ENCODE measurements at places on chromosomes 11 and 22.

DNA sequence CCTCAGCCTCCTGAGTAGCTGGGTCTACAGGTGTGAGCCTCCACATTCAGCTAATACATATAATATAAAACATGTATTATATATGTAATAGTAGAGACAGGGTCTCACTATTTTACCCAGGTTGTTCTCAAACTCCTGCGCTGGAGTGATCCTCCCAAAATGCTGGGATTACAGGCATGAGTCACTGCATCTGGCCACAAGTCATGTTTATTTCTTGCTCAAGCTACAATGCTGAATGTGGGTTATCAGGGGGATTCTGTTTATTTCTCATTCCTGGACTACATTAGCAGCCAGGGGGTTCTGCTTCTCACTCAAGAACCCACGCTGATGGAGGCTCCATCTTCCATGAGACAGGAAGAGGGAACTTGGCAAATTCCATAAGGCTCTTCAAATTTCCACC is 24.8 kb downstream of the FOLR3 start:
- no peak for DNase-seq

DNA sequence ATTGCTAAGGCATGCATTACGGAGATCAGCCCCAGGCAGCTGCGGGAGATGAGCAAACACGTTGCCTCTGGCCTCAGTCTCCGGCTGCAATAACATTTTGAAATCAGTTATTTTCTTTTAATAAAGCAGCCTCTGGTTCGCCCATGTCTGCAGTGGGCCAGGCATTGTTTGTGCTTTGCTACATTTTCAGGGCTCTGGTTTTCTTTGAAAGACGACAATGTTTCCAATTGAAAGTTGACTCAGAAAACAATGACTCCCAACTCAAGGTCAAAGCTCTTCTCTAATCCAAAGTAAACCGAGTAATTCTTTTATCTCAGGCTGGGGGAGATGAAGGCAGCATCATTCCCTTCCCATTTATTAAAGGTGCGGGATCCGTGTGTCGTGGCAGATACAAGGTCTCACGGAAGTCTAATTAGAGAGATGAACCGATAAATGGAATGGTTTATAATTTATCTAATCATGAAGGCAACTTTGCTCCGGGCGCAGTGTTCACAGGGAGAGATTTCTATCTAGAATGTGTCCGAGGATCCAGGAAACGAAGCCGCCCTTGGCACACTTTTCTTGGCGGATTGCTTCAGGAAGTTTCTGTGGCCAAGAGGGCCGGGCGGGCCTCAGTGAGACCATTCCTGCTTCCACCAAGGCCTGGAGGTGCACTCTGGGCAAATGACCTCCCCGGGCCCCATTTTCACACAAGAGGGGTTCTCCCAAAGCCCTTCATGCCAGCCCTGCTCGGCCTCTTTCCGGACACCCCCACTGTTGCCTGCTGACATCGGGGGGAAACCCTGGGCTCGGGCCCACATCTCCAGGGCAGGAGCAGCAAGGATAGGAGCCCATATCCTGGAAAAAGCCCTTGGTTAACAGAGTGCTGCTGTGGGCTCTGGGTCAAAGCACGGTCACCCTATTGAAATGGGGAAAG is 811.4 kb downstream of the BRD1 start:
- no peak for DNase-seq

GRCh38 chr11:67053896-67054329 is 2.7 kb upstream of the RHOD start:
- DNase-seq = peak; percentile 51

DNA sequence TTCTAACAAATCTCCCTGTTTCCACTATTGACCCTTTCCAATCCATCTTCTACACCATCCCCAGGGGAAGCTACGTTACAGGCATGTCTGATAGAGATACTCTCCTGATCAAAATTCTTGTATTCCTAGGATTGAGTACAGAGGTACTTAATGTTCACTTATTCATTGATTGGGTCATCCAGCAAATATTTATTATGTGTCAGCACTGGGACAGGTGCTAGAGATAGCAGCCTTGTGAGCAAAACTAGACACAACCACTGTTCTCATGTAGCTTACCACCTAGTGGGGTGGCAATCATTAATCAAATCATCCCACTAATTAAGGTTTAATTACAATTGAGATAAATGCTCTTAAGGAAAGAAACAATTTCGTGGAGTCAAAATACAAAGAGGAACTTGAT is 9.4 kb upstream of the RTCB start:
- DNase-seq = no peak

DNA sequence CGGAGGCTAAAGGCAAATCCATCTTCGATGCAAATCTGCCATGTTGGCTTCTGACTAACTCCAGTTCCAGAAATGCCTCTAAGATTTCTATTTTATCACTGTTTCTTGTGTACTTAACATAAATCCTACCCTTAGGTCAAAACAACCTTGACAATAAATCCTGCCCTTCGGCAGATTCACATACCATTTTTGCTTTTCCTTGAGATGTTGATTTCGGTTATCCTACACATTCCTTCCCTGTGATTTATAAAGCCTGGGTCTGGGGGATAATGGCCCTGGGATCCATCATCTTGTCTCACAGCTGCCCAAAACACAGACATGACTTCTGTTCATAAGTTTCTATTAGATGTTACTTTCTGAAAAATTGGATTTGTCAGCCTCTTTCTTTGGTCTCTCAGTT is 231.7 kb upstream of the CARD18 start:
- no peak for DNase-seq

- DNase-seq = no peak
These were observed 13.0 kb upstream of the MYEOV start for GRCh38 chr11:69280994-69281393.

- no peak for DNase-seq
These were observed 40.9 kb upstream of the MUC5AC start for GRCh38 chr11:1116666-1117390.

GRCh38 chr11:110297076-110297725 is 787 bp upstream of the RDX start:
- no peak for DNase-seq

DNA sequence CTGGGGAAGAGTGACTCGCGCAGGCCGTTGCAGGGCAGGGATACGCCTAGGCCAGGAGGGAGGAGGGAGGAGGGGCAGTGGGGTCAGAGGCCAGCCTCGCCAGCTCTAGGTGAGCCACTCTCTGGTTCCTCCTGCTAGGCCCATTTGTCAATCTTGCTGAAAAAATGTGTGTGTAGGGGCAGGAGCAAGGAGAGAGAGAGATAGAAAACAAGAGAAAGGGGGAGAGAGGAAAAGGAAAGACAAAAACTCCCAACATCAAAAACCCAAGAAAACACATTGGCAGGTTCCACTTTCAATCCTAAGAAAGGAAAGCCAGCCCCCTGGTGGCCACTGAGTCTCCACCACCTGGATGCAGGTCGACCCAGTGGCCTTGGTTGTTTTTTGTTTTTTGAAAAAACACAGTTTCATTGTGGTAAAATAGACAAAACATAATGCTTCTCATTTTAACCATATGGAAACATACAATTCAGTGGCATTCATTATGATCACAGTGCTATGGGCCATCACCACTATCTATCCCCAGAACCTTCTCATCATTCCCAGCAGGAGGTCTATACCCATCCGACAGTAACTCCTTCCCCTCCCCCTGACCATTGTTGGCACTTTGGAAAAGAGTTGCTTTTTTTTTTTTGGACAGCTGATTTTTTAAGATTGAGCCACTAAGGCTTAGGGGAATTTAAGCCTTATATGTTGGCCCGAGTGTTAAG is 10.9 kb downstream of the OMP start:
- DNase-seq = peak; percentile 37

- no peak for DNase-seq
These were observed 49.3 kb upstream of the WNT7B start for GRCh38 chr22:46025973-46026898.

- no peak for DNase-seq
These were observed 91.6 kb downstream of the FAR1 start for GRCh38 chr11:13760115-13760514.

- no peak for DNase-seq
These were observed 13.6 kb upstream of the PHOX2A start for GRCh38 chr11:72257570-72257969.

- DNase-seq = no peak
These were observed 284.6 kb downstream of the GUCY1A2 start for GRCh38 chr11:106733635-106734034.

DNA sequence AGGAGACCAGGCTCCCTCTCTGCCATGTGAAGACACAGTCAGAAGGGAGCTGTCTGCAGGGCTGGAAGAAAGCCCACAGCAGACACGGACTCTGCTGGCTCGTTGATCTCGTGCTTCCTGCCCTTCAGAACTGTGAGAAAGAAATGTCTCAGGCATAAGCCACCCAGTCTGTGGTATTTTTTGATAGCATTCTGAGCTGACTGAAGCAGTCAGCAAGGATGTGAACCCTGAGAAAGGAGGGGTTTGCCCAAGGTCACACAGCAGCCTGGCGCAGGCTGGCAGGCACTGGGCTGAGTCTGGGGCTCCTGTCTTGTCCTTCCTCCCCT is 255.1 kb upstream of the B3GAT1 start:
- no peak for DNase-seq

DNA sequence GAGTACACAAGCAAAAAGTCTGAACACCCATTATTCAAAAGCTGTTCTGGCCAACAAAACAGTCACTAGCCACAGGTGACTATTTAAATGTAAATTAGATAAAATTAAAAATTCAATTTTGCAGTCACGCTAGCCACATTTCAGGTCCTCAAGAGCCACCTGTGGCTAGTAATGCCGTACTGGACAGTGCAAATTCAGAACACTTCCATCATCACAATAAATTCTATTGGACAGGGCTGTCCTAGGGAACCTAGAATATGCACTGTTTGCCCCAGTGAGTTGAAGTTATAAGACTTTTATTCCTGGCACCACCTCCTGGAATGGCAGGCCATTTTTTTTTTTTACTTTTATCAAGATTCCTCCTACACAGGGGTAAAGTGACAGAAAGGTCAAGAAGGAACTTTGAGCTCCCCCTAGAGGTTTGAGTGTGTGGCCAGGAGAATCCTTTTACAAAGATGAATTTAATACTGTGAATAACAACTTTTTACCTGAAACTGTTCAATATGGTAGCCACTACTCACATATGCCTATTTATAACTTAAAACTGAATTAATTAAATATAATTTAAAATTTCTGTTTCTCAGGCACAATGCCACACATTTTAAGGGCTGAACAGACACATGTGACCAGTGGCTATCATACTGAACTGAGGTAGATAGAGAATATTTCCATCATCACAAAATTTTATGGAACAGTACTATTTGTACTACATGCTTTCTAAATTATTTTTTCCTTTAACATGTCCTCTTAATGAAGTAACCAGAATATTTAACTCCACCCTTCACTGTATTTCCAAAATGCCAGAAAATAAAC is 6.5 kb downstream of the MSANTD2 start:
- no peak for DNase-seq

DNA sequence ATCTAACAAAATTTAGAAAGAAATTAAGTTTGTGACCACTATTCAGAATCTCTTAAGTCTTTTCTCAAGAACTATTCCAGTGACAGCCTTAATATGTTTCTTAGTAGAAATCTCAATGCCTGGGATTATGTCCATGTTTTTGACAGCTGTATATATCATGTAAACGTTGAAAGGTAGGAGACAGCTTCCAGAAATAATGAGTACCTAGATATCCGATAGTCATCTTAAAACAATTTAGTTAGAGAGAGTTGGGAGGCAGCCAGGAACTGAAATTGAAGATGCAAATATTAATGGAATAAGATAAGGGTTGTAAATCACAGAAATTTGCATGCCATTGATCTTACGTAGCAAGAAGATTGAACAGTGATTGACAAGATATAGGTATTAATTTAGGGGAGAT is 955.2 kb downstream of the JRKL start:
- no peak for DNase-seq

DNA sequence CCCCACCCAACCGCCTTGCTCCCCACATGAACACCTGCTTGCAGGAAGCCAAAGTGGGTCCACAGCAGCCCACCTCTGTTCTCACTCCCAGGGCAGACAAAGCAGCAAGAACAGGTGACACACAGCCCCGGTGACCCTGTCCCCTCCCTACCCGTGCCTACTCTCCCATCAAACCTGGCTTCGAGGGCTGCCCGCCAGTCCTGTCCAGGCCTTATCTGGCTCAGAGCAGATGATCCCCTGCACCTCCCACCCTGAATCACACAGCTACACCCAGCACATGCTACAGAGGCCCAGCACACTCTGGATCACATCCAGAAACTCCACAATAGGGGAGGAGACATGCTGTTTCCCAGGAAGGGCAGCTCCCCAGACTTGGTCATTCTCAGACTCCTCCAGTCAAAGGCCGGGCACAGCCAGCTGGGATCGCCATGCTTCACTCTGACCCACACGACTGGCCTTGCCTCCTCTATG is 6.2 kb upstream of the RGL4 start:
- DNase-seq = no peak

GRCh38 chr11:9341638-9342178 is 27.3 kb upstream of the TMEM41B start:
- no peak for DNase-seq
